ENCODE measurements at places on chromosomes 1 and 21. TPM values are rescaled to one million over a fixed set of nuclear protein-coding genes. Genes with fewer than 3 reads are reported as not detected.

SPRR2A gene
- 0.60 TPM for total RNA-seq

SLC44A5 gene
- 0.66 TPM for total RNA-seq

ZDHHC18 gene
- total RNA-seq: 15.6 TPM

TDRKH gene
- total RNA-seq: 13.5 TPM

HES3 gene
- not detected for total RNA-seq

DNA sequence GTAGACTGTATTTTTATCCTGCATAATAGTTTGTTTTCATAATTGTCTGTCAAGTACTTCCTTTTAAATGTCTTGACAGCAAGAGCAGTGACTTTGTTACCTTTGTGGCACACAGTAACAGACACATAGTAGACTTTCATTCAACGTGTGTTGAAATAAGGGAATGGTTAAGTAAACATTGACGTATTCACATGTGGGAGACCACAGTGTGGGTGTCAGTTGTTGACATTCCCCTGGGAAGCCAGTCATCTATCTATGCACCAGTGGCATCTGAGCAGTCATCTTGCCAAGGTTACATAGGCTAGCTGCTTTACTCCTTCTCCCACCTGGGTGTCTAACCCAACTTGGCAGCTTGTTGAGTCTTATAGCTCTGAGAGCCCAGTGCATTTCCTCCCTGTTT lies 1.4 kb upstream of the NUP133 start:
- no peak overlapping the region for H3K27ac ChIP-seq
- peaks cover under 1% of the 10 kb centered on the region for H3K36me3 ChIP-seq
- no peak overlapping the region for H3K4me3 ChIP-seq

GRCh38 chr1:235317168-235317567 lies 10.8 kb downstream of the ARID4B start:
- H3K4me3 ChIP-seq: no peak overlapping the region
- no peaks in the 10 kb centered on the region for H3K27me3 ChIP-seq
- DNase-seq: no peak
- no peaks in the 10 kb centered on the region for H3K36me3 ChIP-seq

- DNase-seq: no peak
- no peaks in the 10 kb centered on the region for H3K4me1 ChIP-seq
- no peak overlapping the region for H3K4me3 ChIP-seq
- H3K27ac ChIP-seq: no peak overlapping the region
These were observed 60.8 kb upstream of the ROR1 start for GRCh38 chr1:63713041-63713440.

Data from kidney (tissue), 22 donors.